H7 (cell line): ENCODE measurements at places on chromosomes 12 and 14.

- DNase-seq = no peak
These were observed 120.5 kb downstream of the PTPN11 start for GRCh38 chr12:112539221-112539620.

GRCh38 chr12:50276912-50277671 lies 6.2 kb downstream of the LIMA1 start:
- no peak for DNase-seq

- no peak for DNase-seq
These were observed 1.4 kb downstream of the ADIPOR2 start for GRCh38 chr12:1692226-1692625.

DNA sequence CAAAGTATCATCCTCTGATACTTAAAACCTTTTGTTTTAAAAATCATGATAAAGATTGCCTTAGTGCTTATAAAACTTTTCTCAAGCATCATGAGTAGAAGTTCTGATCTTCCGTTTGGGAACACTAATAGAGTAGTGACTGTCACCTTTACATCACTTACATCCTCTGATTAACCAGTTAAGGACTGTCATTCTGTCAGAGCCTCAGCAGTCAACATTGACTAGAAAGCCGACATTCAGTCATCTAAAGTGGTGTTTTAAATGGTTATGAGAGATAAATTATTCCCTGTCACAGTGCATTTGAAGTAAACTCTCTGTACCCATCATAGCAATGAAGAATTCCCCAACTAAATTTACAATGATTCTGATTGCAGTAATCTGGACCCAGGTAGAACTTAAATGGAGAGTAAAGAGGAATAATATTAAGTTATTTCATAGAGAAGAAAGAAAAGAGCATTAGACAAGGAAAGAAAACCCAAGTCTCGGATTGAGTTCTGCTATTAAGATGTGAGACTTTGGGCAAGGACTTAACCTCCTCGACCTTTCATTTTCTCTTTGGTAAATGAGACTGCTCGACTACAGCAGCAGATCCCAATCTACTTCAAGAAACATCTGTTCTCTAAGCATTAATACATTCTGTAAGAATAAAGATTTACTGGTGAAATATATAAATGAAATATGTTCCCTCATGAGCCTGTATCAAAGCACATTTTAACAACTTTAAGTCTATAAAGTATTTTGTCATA lies 563.9 kb upstream of the LMO3 start:
- no peak for DNase-seq

DNA sequence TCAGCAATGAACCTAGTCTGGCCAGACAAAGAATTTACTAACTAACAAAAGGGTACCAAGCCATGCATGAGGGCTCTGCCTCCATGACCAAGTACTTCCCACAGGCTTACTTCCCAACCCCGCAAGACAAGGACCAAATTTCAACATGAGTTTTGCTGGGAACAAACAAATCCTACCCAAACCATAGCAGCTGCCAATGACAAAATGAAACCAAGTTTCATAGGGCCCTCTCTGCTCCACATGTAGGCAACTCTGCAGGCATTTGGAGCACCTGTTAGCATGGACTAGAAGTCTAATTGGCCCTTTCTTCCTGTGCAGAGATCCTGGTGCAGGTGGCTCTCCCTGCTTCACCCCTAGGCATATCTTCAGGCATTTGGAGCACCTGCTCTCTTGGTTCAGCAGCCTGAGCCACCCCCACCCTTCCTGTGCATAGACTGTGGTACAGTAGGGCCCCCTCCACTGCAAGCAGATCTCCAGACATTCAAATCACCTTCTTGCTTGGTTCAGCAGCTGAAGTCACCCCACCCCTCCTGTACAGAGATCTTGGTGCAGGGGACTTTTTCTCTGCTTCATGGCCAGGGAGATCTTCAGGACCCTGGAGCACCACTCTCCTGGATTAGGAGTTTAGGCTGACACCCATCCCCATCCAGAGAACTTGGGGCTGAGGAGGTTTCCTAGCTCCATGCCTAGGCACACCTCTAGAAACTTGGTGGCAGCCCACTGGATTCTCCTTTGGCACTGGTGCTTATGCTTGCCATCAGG lies 308.7 kb downstream of the RPAP3 start:
- no peak for DNase-seq

- DNase-seq = no peak
These were observed 22.9 kb downstream of the KIF21A start for GRCh38 chr12:39420043-39420442.

DNA sequence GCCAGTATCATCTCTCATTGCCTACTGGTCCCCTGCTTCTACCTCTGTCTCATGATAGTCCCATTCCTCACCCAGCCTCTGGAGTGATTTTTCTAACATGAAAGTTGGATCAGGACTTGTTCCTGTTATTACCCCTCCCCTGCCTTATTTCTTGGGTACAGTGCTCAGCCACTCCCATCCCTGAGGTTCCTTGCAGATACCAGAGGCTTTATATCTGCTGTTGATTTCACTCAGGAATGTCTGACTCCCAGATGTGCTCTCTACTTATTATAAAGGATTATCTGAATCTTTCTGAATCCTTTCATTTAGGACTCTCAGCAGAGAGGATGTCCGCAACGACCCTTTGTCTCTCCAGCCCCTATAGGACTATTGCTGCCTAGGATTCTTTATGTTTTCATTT lies 111.2 kb downstream of the LRRK2 start:
- DNase-seq = no peak

GRCh38 chr12:11667171-11667570 lies 17.7 kb downstream of the ETV6 start:
- no peak for DNase-seq

- DNase-seq = no peak
These were observed 33.3 kb upstream of the NUDT14 start for GRCh38 chr14:105214324-105214915.

- DNase-seq = peak; percentile 99
These were observed at the start of gene EAPP for GRCh38 chr14:34539407-34540180. Gene EAPP (minus strand): TSS chr14:34539701. CDS start chr14:34539628, 73 bp downstream.

- DNase-seq = no peak
These were observed 161.9 kb upstream of the PDE3A start for GRCh38 chr12:20206410-20206809.

GRCh38 chr12:57943438-57944080 lies 2.2 kb downstream of the ATP23 start:
- no peak for DNase-seq

DNA sequence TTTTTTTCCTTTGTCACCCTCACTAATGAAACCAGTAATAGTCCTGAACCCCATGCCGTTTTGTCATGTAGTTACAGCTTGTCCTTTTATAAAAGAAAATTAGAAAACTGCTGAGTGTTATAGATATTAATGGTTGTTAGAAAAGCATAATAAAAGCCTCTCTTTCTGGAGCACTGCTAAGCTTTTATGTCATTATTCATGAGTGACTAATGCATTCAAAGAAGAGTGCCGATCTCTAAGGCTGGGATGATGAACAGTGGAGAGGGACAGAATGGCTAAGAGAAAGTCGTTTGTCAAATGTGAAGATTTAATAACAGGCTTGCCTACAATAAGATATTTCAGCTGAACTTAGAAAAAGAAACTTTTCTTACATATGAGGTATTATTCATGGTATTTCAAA lies 121.6 kb downstream of the MGAT4C start:
- DNase-seq = no peak

DNA sequence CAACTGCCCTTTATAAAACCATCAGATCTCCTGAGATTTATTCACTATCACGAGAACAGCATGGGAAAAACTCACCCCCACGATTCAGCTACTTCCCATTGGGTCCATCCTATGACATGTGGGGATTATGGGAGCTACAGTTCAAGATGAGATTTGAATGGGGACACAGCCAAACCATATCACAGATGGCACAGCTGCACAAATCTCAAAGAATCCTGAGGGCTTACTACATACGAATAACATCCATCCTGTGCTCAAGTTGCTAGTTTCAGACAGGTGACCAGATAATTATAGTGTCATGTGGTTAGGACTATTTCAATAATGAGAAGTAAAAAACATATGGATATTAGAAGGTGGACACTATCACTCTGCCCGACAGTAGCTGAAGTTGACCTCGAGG lies 211.2 kb downstream of the NUAK1 start:
- DNase-seq = no peak

DNA sequence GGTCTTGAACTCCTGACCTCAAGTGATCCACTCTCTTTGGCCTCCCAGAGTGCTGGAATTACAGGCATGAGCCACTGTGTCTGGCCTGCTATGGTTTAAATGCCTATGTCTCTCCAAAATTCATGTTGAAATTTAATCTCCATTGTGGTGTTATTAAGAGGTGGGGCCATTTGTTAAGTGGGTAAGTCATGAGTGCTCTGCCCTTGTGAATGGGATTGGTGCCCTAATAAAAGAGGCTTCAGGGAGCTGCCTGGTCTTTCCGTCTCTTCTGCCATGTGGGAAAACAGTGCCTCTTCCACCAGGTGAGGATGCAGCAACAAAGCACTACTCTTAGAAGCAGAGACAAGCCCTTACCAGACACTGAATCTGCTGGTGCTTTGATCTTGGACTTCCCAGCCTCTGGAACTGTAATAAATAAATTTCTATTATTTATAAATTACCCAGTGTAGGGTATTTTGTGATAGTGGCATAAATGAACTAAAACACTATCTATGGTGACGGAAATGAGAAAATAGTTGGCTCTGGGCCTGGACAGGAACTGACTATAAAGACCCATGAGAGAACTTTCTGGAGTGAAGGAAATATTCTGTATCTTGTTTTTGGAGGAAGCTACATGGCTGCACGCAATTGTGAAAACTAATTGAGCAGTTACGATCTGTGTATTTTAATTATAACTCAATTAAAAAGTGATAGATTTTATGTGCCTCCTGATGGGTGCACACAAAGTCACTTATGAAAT lies 12.1 kb upstream of the ATP23 start:
- DNase-seq = no peak

DNA sequence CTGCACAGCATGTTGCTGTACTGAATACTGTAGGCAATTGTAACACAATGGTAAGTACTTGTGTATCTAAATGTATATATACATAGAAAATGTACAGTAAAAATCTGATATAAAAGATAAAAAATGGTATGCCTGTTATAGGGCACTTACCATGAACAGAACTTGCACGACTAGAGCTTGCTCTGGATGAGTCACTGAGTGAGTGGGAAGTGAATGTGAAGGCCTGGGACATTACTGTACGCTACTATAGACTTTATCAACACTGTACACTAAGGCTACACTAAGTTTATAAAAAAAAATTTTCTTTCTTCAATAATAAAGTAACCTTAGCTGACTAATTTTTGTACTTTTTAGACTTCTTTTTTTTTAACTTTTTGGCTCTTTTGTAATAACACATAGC lies 24.2 kb upstream of the NEDD1 start:
- DNase-seq = no peak

DNA sequence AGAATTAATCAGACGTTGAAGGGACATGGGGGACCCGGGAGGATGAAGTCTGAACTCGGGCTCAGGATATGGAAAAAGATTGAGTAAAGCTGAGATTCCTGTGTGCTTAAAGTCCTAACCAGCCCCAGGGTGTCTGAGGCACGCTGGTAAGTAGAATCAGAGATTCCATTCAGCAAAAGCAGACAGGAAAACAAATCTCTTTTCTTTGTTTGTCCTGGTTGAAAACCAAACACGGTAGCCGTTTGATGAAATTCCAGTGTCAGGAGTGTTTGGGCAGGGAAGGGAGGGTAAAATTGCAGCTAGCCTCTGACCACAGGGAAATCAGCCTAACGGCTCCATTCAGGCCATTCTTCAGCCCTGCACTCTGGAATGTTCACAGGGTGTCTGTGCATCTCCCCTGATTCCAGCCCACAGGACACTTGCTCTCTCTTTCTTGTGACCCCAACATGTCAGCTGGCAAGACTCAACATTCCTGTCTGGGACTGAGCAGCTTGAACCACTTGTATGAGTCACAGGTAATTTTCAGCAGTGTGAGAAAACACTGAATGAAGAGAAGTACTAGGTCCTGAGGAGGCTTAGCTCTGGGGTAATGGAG lies 31.0 kb downstream of the NINJ2 start:
- DNase-seq = peak; percentile 65

- DNase-seq = no peak
These were observed 100.5 kb upstream of the STXBP6 start for GRCh38 chr14:25150401-25150800.

GRCh38 chr12:10740182-10740581 lies 17.1 kb upstream of the YBX3 start:
- DNase-seq = no peak

GRCh38 chr12:111038077-111038476 lies 117.7 kb upstream of the MYL2 start:
- DNase-seq = no peak

GRCh38 chr12:31363416-31363809 lies 37.5 kb upstream of the SINHCAF start:
- peak; percentile 11 for DNase-seq

DNA sequence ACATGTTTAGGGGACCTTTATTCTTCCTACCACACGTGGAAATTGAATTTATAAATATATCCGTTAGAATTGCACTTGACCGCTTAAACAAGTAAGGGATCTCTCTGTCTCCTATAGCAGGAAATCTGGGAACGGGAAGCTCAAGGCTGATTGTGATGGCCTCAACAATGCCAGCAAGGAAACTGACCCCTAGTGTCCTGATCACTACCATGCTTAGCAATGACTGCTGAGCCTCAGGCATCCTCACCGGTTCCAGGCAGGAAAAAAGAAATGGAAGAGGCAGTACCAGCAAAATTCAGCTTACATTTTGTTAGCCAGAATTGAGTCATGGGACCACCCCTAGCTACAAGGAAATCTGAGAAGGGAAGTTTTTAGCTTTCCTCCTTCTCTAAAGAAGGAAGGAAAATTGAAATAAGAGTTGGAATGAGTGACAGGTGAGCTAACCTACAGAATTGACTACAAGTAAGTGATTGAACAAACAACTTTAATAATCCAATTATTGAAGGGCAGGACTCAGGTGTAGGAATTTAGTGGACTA lies 43.9 kb upstream of the AMN1 start:
- peak; percentile 45 for DNase-seq

- DNase-seq = no peak
These were observed 30.6 kb downstream of the SOCS2 start for GRCh38 chr12:93602897-93603668.

DNA sequence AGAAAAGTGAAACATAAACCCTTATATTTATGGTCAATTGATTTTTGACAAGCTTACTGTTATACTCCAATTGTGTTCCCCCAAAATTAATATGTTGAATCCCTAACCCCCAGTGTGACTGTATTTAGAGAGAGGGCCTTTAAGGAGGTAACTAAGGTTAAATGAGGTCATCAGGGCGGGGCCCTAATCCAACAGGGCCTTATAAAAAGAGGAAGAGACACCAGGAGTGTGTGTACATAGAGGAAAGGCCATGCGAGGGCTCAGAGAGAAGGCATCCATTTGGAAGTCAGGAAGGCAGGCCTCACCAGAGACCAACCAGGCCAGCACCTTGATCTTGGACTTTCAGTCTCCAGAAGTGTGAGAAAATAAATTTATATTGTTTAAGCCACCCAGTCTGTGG lies 6.5 kb upstream of the VTI1B start:
- DNase-seq = no peak

DNA sequence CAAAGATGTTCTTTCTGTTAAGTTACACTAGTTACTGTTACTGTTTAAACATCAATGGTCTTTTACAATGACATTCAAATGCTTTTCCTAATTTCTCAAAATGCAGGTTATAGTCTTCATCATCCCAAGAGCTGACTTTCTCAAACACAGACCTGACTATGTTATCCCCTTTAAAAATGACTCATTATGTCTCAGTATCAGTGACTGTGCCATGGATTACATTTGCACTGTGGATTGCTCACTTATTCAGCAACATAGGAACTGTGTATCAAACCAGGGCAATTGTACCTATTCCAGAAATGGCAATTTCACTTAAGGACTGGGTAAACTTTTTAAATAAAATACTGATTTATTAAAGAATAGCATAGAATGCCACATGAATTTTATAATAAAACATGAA lies 630.2 kb upstream of the NOVA1 start:
- no peak for DNase-seq

- DNase-seq = no peak
These were observed 191.9 kb downstream of the RAD51B start for GRCh38 chr14:68011406-68012028.
